Anterior cingulate cortex (tissue), 58 donors: ENCODE measurements at places on chromosomes 5 and 9.

GRCh38 chr9:133508046-133508445, 16.7 kb downstream of the MYMK start:
- DNase-seq: no peak

GRCh38 chr5:9686216-9686615, 56.1 kb upstream of the TAS2R1 start:
- no peak for DNase-seq

- DNase-seq: no peak
Observed at GRCh38 chr5:34511915-34512314, 144.2 kb upstream of the RAI14 start.

GRCh38 chr5:107633171-107633901, 37.4 kb downstream of the EFNA5 start:
- no peak for DNase-seq

- no peak for DNase-seq
Observed at GRCh38 chr9:121281614-121282276, 13.8 kb downstream of the GSN start.

- no peak for DNase-seq
Observed at GRCh38 chr5:1241509-1242080, 16.4 kb downstream of the SLC6A18 start.

GRCh38 chr9:88816141-88816540, 175.1 kb upstream of the S1PR3 start:
- no peak for DNase-seq

DNA sequence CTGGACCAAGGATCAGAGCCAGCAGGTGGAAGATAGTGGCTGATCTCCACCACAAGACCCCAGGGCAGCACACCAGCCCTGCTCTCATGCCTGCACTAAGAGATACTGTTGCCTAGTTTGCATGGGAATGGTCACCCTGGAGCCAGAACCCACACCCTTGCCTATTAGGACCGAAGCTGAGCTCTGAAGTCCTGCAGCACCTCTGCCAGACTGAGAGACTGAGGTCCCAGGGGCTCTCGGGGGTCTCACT, 11.3 kb downstream of the ACSL6 start:
- no peak for DNase-seq

DNA sequence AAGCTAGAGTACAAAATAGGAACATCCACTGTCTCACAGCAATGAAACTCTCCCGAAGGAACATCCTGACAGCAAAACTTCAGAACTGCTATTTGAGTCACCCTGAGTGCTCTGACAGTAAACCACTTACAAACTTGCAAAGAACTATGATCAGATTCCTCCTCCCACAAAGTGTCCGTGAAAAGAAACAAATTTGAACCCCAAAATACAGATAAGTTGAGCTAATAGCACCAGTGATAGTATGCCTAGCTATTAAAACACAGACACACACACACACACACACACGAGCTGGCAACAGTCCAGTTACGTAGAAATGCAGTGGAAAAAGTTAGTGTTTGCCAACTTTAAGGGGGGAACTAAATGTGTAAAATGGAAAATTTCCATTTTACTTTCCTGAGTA, 3.1 kb upstream of the GLIS3 start:
- no peak for DNase-seq

DNA sequence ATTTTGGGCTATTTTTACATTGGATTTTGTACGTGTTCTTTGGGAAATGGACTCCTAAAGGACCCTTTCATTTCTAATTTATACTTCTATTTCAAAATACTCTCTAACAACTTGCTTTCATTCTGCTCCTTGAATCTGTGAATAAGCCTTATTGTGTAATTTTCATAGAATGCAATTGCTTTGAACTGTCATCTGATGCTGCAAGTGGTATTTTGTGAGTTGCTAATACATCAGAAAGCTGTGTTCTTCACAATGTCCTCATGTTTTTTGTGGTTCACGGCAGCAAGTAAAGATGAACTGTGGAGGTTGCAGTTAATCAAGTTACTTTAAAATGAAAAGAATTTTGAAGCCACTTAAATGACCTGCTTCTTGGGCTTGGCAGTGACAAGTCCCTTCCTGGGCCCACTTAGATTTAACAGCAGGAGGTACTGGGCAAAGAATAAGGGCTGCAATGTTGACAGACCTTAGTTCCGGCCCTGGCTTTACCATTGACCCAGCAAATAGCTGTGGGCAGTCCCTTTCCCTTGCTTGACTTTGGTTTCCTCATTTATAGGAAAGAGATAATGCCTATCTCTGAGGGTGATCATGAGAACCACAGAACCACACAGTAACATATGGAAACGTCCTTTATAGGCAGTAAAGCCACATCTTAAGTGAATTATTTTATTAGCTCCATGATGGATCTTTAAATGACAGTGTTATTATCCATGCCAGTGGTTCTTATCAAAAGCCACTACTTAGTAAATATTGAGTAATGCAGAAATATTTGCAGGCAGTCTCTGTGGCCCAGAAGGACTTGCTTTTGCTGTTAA, 54.8 kb downstream of the IQGAP2 start:
- DNase-seq: no peak
